ENCODE measurements at places on chromosomes 1 and 21.
A peak's percentile ranks its signal among the peaks of the same experiment; 100 is the strongest.

- no peak for DNase-seq
Observed at GRCh38 chr1:67719329-67720196, 34.6 kb downstream of the GADD45A start.

DNA sequence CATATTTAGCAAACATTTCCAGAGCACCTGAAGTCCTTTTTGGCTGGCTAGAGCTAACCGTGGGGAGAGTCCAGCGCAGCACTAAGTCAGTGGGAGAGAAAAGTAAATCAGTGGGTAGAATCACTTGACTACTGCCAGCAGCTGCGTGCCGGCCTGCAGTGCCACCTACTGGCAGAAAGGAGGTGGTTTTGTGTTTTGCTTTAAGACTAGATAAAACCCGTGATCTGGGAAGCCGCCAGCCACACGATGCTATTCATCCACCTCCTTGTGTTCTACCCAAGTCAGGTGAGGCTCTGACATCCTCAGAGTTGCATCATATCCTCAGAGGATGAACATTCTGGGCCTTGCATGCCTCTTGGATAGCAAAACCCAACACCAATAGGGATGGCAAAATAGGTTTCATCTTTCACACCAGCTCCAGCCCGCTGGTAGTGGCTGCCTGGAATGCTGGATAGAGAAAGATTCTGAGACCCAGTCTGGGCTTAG lies 14.1 kb upstream of the HEYL start:
- peak; percentile 72 for DNase-seq

DNA sequence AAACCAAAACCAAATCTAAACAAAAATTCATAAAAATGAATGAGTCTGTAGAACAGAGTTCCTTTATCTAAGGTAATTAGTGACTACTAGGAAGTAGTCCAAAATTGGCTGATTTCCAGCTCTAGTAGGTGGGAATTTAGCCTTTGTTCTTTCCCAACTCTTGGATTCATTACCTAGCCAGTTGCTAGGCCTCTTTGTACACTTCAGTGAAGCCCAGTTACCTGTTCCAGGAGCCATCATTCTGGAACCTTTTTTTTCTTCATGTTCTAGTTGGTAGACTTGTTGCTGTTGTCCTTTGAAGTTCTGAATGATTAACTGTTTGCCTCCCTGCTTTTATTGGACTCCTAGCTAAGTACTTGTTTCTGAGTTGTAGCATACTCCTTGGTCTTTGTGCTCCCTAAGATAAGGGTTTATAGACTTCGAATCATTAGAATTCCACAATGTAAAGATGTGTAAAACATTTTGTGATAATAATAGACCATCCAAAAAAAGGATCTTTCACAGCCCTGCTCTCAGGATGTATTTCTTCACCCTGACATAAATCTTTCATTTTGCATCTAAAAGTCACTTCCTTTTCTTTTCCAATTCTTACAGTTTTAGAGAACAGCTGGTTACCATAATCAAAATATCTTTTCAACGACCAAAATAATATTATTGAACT lies 9.8 kb downstream of the PLA2G4A start:
- no peak for DNase-seq

DNA sequence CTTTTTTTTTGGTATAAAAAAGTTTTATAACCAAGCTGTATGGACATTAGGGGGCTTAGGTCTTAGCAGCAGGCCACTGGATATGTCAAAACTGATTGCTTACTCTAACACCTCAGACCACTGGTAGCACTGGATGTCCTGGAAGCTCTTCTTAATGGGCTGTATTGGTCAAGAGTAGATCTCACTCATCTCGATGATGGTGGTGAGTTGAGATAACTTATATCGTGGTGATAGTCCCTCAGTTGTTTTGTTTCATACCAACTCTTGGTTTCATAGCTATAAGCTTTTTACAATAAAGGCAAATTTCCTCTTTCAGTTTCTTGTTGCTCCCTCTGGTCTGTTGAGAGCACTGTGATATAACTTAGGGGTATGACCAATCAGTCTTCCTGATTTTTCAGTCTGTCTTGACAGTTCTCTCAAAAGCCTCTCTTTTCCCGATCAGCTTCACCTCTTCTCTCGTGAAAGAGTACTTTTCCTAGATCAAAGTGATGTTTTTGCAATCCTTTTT lies 9.7 kb upstream of the AGO1 start:
- no peak for DNase-seq

GRCh38 chr1:197738927-197739326 lies 36.4 kb downstream of the DENND1B start:
- no peak for DNase-seq

- no peak for DNase-seq
Observed at GRCh38 chr1:232985882-232986526, 35.6 kb downstream of the NTPCR start.

GRCh38 chr1:193456811-193457280 lies 270.4 kb upstream of the B3GALT2 start:
- DNase-seq = no peak

DNA sequence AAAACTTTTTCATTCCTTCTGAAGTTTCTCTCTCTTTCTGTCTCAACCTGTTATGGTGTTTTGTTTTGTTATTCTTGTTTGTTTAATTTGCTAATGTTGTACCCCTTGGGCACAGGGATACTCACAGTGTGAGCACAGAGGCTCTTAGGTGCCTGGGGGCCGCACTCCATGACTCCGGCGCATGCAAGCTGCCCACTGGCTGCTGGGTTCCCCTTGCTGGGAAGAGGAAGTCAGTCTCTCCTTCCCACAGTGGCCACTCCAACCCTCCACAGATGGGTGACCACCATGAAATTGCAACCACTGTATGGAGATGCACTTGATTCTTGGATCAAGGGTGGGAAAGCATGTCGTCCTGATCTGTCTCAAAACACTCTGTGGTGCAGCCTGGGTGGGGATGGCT lies 4.6 kb upstream of the CD1A start:
- DNase-seq = no peak

GRCh38 chr1:204984499-204984898 lies 58.5 kb upstream of the CNTN2 start:
- DNase-seq = no peak

DNA sequence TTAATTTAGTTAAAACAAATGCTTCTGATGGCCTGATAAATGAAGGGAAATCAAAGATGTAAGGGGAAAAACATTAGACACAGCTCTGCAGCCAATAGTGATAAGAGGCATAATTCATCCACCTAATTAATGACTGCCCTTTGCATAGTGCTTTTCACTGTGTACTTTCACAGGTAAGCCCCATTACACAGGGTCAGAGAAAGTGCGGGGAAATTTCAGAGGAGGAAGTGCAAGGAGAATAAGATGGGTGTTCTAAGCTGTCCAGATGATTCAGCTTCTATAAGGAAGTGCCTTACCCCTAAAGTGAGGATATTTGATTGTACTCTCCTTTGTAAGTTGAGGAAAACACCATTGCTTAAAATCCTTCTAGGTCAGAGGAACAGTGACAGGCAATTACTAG lies 88.0 kb downstream of the NR5A2 start:
- DNase-seq = no peak

GRCh38 chr21:25942135-25942534 lies 207.4 kb downstream of the GABPA start:
- DNase-seq = no peak

GRCh38 chr1:30185809-30186208 lies 537.6 kb downstream of the MATN1 start:
- DNase-seq = no peak

DNA sequence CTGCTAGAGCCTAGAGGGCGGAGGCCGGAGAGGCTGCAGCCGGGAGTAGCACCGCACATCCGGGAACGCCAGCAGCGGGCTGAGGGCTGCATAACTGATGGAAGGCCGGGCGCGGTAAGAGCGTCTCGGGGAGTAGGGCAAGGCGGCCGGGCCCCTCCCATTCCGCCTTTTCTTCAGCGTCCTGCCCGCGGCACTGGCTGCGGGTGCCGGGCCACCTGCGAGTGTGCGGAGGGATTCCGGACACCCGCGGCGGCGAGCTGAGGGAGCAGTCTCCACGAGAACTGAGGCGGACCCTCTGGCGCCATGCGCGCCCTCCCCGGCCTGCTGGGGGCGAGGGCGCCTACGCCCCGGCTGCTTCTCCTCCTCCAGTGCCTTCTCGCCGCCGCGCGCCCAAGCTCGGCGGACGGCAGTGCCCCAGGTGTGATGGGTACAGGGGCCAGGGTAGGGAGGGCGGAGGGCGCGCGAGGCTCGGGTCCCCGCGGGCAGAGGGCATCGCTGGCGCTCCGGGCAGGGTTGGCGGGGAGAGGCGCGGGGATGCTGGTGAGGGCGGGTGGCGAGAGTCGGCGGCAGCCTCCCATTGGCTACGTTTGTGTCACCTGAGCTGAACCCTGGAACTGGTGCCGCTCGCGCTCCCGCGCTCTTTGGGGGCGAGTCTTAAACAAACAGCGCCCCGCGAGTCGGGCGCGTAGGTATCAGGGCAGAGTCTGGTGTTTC lies 334.4 kb downstream of the SRGAP2C start:
- DNase-seq = peak; percentile 81

DNA sequence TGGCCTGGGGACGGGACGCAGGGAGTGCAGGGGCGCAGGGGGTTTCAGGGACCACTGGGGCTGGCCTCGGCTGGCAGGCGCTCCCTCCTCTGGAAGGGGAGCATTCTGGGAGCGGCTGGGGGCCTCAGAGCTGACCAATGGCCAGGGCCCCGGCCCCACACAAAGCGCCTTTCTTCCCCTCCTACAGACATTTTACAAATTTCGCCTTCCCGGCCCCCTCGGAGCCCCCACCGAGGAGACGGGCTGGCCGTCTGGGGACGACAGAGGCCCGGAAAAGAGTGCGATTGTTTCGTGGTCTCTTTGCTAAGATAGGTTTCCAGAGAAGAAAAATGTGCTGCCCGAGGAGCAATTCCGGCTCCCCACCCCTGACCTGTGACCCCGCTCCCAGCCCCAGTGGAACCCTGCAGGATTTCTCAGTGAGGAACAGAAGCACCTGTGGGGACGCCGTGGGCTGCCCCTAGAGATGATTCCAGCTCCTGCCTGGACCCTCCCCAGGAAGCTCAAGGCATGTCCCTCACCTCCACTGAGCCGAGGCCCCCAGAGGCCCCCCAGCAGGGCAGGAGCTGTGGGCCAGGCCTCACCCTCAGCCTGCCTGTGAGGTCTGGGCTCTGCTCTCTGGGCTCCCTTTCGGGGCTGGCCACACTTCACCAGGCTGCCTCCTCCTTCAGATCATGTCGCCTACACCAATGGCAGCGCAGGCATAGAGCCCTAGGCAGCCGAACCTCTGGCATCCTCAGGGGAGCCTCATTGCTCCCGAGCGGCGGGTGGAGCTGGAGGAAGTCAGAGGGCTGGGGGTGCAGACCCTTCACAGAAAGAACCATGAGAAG lies 15.0 kb upstream of the PLEKHG5 start:
- DNase-seq = no peak

DNA sequence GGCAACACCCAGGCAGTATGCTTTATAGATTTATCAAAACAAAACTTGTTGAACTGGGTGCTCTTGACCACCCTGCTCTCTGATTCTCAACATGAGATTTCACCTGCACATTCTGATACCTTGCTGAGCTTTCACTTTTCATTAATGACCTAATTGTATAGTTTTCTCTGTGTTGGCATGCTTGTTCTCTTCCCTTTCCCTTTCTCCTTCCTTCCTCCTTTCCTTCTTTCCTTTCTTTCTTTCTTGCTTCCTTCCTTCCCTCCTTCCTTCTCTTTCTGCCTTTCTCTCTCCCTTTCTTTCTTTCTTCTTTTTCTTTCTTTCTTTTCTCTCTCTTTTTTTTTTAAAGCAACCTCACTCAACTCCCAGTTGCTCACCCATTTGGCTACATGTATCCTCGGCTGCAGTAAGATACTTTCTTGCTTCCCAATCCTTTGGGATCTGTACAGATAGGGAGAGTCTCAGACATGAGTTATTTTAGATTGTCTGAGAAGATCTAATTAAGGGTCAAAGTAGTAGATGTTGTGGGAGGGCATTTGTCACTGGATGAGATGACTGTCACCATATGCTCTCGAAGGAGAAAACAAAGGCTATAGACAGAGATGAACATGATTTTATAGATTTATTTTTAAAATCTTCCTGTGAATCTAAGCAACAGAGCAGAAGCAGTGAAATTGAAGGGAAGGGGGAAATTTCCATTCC lies 458.0 kb downstream of the USP25 start:
- DNase-seq = no peak

GRCh38 chr21:35586305-35586704 lies 474.0 kb downstream of the SETD4 start:
- no peak for DNase-seq

DNA sequence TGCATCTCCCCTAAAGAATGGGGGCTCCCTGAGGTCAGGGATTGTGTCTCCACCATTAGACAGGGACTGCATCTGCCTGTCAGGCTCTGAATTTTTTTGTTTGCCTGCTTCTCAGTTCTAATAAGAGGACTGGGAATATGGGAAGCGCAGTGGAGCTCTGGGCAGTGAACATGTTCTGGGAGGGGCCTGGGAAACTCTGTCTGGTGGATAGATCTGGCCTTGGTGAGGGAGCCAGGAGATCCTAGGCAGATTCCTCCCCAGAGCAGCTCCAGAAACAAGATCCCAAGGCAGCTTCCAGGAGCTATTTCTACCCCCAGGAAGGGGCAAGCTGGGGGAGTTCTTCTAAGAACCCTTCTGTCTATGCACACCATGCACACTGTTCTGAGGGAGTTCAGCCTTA lies 12.6 kb upstream of the MYOG start:
- DNase-seq = no peak

DNA sequence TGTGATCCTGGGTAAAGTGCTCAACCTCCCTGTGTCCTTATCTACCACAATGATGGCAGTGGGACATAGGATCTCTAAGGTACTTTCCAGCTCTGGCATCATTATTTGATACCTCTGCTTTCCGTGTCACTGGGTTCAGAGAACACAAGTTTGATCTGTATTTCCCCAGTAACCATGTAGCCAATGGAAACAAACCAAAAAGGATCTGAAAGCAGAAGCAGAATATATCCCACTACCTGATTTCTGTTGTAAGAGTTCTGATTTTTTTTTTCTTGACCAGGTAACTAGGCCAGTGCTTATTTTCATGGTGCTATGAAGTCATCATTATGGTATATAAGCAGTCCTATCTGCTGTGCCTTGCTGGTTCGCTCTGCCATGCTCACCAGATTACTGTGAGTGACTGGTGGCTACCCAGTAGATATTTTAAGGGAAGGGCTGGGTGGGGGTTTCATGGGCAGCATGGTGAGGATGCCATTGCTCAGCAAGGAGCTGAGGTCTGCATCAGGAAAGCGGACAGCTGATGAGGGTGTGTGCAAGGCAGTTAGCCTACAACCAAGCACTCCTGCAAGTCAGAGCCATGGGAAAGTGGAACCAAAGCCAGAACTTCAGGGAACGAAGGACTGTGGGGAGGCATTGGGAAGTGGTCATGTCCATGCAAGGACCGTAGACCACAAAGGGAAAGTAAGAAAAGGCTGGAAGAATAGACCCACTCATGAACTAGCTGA lies 104.9 kb upstream of the EDEM3 start:
- DNase-seq = no peak

DNA sequence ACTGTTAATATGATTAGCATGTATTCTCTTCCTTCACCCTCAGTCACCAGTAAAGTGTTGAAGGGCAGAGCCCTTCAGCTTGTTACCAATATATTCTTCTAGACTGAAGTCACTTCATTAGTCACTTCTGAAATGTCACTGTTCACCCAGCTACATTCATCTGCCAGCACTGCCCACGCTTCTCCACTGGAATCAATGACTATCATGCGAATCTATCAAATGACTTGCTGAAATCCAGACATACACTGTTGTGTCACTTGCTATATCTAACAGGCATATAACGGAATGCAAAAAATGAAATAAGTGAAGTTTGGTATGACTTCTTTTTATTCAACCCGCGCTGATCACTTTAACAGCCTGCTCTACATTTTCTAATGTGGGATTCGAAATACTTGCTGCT lies 16.1 kb downstream of the FH start:
- no peak for DNase-seq

- DNase-seq = no peak
Observed at GRCh38 chr1:230068621-230068873, 1.5 kb downstream of the GALNT2 start.

All from activated CD8-positive, alpha-beta memory T cell treated with anti-CD3 and anti-CD28 coated beads, Interleukin-2, amount 50 U/mL, for 4 hours (primary cell).